Renal cortical epithelial cell (primary cell): ENCODE measurements at places on chromosomes 2 and 18. TPM values are rescaled to one million over a fixed set of nuclear protein-coding genes. Genes with fewer than 3 reads are reported as not detected.

The MRO gene
- 0.30 TPM in 1 of 2 replicates, not detected in the other for total RNA-seq

The SERPINB4 gene
- total RNA-seq: 0.17 and 0.35 TPM in 2 replicates

The SPATA3 gene
- total RNA-seq: not detected in 2 replicates

The NPAS2 gene
- total RNA-seq: 22.1 and 25.5 TPM in 2 replicates

The LAMA1 gene
- 2.3 and 4.3 TPM in 2 replicates for total RNA-seq

The KCNF1 gene
- total RNA-seq: not detected in 2 replicates

The MC5R gene
- total RNA-seq: not detected in 2 replicates

The DSG2 gene
- 111 and 134 TPM in 2 replicates for total RNA-seq

The SPR gene
- 51.7 and 62.2 TPM in 2 replicates for total RNA-seq

The SMAD4 gene
- total RNA-seq: 92.9 and 196 TPM in 2 replicates

The TFPI gene
- 108 and 155 TPM in 2 replicates for total RNA-seq

The TWSG1 gene
- 119 and 134 TPM in 2 replicates for total RNA-seq

The IL1R2 gene
- 0.89 and 23.4 TPM in 2 replicates for total RNA-seq

The VIT gene
- 0.15 and 0.52 TPM in 2 replicates for total RNA-seq

The LRRTM1 gene
- total RNA-seq: not detected in 2 replicates

The TUBA4B gene
- 0.25 TPM in 1 of 2 replicates, not detected in the other for total RNA-seq

The SCYGR4 gene
- total RNA-seq: not detected in 2 replicates

The MOCOS gene
- 12.0 and 14.6 TPM in 2 replicates for total RNA-seq

The PMAIP1 gene
- total RNA-seq: 11.6 and 69.3 TPM in 2 replicates

The STK11IP gene
- 12.7 and 18.7 TPM in 2 replicates for total RNA-seq

The TGIF1 gene
- 295 and 343 TPM in 2 replicates for total RNA-seq

The DPP10 gene
- total RNA-seq: not detected in 2 replicates

The FOXI3 gene
- not detected in 2 replicates for total RNA-seq

The GNLY gene
- not detected in 2 replicates for total RNA-seq

The CTNNA2 gene
- total RNA-seq: 0.35 TPM in 1 of 2 replicates, not detected in the other

The LYG2 gene
- total RNA-seq: not detected in 2 replicates

The IL37 gene
- not detected in 2 replicates for total RNA-seq

The SESTD1 gene
- 21.4 and 51.1 TPM in 2 replicates for total RNA-seq

The M1AP gene
- 0.17 and 0.85 TPM in 2 replicates for total RNA-seq

The SLC8A1 gene
- total RNA-seq: 11.7 and 12.9 TPM in 2 replicates

The ITPRIPL1 gene
- 0.89 and 4.2 TPM in 2 replicates for total RNA-seq

The PNPT1 gene
- 26.5 and 33.3 TPM in 2 replicates for total RNA-seq

The DNAJC5G gene
- total RNA-seq: not detected in 2 replicates

The STARD6 gene
- total RNA-seq: 0.15 and 0.69 TPM in 2 replicates

The UNC80 gene
- 0.05 TPM in 1 of 2 replicates, not detected in the other for total RNA-seq

The SOCS6 gene
- total RNA-seq: 27.6 and 37.9 TPM in 2 replicates

The TUBB8B gene
- total RNA-seq: not detected in 2 replicates

The CD302 gene
- 0.69 and 3.8 TPM in 2 replicates for total RNA-seq

The UPP2 gene
- 0.25 TPM in 1 of 2 replicates, not detected in the other for total RNA-seq

The RGPD4 gene
- total RNA-seq: under 0.01 TPM in 1 of 2 replicates, not detected in the other

The ADAM23 gene
- not detected in 2 replicates for total RNA-seq

The PSTPIP2 gene
- total RNA-seq: 21.9 and 28.9 TPM in 2 replicates

The DSC1 gene
- not detected in 2 replicates for total RNA-seq

The G6PC2 gene
- not detected in 2 replicates for total RNA-seq

The NAGK gene
- total RNA-seq: 46.2 and 63.7 TPM in 2 replicates
